ENCODE measurements at places on chromosomes 3 and 15.

GRCh38 chr3:8416965-8417364, 84.7 kb upstream of the LMCD1 start:
- no peak overlapping the region for H3K4me3 ChIP-seq
- no peak for DNase-seq
- peaks cover 5% of the 10 kb centered on the region for H3K27me3 ChIP-seq
- H3K36me3 ChIP-seq: no peaks in the 10 kb centered on the region

DNA sequence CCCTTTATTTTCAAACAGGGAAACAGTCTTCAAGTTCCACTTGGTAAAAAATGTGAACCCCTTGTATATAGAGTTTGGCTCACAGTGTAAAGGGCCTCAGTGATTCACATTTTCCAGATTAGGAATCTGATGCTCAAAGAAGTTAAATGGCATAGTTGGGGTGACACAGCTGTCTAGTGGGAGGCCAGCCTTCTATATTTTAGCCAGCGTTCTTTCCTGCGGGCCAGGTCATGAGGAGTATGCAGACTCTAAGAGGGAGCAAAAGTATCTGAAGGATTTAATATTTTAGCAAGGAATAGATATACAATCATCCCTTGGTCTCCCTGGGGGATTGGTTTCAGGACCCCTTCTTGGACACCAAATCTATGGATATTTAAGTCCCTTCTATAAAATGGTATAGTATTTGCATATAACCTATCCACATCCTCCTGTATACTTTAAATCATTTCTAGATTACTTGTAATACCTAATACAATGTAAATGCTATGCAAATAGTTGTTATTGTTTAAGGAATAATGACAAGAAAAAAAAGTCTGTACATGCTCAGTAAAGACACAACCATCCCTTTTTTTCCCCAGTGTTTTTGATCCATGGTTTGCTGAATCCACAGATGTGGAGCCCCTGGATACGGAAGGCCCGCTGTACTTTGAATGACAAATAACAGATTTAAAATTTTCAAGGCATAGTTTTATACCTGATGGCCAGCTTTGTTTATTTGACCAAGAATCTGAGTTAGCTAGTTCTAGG, 7.0 kb downstream of the B2M start:
- peaks cover 8% of the 10 kb centered on the region for H3K4me1 ChIP-seq
- no peaks in the 10 kb centered on the region for H3K27me3 ChIP-seq
- H3K36me3 ChIP-seq: peaks cover 44% of the 10 kb centered on the region
- H3K4me3 ChIP-seq: no peak overlapping the region
- no peak for DNase-seq

DNA sequence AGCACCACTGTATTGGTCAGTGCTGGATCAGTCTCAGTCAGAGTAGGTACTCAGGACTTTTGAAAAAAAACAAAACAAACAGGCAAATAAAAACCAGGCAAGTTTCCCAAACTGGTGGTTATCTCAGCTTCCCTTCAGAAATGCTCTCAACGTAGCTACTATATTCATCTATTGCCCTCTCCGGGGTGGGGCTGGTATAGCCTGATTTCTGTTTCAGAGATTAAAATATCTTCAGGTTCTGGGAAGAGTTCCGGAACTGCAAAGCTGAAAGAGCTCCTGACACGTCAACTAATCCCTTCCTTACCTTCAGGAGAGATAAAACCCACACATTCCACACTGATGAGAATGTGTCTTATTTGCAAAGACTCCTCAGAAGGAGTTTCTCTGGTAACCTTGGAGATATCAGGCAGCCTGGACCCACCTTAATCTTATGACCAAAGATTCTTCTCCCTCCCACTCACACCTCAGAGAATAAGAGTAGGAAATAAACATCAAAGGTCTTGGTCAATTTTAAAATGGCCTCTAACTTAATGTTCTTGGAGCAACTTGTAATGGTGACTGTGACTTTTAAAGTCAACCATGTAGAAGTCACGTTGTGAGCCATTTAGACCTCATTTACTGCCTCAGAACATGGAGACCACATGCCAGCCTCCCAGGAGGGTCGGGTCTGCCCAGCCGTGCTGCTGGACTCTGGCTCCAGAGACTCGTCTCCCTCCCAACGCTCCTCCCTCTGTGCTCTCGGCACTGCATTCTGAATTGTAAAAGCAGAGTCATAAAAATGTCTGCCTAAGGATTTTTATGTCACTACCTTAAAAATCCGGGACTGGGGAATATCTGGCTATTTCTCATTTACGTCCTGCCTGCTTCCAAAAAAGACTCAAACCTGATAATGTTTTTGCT, 53.8 kb downstream of the CDCP1 start:
- peaks cover 14% of the 10 kb centered on the region for H3K4me1 ChIP-seq
- peak overlapping the region; percentile 44 for H3K4me3 ChIP-seq
- peaks cover 10% of the 10 kb centered on the region for H3K36me3 ChIP-seq
- peak; percentile 80 for DNase-seq
- H3K27ac ChIP-seq: peak overlapping the region; percentile 73

GRCh38 chr3:24937228-24937627, 442.6 kb upstream of the THRB start:
- H3K27me3 ChIP-seq: no peaks in the 10 kb centered on the region

- H3K27ac ChIP-seq: no peak overlapping the region
- peak; percentile 65 for DNase-seq
- no peaks in the 10 kb centered on the region for H3K27me3 ChIP-seq
- H3K4me3 ChIP-seq: no peak overlapping the region
- peaks cover 98% of the 10 kb centered on the region for H3K36me3 ChIP-seq
These were observed 11.4 kb downstream of the EIF4G1 start for GRCh38 chr3:184325715-184326369.

DNA sequence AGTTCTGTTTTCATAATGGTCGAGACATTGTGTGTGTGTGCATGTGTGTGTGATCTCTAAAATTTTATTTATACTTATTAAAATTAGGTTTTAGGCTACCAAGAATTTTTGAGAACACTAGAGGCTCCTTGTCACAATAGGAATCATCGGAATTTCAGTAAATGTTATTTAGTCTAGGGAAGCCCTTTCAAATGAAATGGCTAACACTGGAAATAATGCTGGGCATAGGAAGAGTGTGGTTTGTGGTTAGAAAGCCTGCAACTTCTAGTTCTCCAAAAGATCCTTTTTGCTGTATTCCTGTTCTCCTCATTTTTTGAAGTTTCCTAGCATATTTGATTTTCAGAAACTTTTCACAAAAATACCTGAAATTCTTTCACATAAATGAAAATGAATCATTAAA, 92.5 kb upstream of the MBNL1 start:
- peaks cover 36% of the 10 kb centered on the region for H3K4me1 ChIP-seq
- H3K27ac ChIP-seq: peak overlapping the region; percentile 72
- H3K27me3 ChIP-seq: no peaks in the 10 kb centered on the region
- no peaks in the 10 kb centered on the region for H3K36me3 ChIP-seq

- no peak overlapping the region for H3K4me3 ChIP-seq
- H3K4me1 ChIP-seq: peaks cover 17% of the 10 kb centered on the region
- peak; percentile 50 for DNase-seq
- H3K36me3 ChIP-seq: peaks cover 18% of the 10 kb centered on the region
- no peaks in the 10 kb centered on the region for H3K27me3 ChIP-seq
These were observed 30.2 kb downstream of the ZBTB11 start for GRCh38 chr3:101646726-101647125.

DNA sequence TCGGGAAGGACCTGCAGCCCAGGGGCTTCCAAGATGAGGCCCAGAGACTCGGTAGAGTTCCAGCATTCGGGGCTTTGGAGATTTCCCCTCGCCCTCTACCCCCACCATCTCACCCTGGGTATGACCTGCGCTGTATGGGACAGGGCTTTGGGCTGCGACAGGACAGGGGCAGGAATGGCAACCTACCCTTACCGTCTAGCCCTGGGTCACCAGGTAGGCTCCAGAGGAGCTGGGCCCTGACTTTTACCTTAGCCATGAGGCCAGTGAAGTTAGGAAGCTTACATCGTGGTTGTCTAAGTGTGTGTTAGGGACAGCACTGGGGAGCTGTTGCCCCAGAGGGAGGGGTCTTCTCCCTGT, 683 bp downstream of the PPM1M start:
- no peak overlapping the region for H3K27ac ChIP-seq
- peaks cover 9% of the 10 kb centered on the region for H3K4me1 ChIP-seq
- H3K4me3 ChIP-seq: peak overlapping the region; percentile 76
- peaks cover 4% of the 10 kb centered on the region for H3K36me3 ChIP-seq

DNA sequence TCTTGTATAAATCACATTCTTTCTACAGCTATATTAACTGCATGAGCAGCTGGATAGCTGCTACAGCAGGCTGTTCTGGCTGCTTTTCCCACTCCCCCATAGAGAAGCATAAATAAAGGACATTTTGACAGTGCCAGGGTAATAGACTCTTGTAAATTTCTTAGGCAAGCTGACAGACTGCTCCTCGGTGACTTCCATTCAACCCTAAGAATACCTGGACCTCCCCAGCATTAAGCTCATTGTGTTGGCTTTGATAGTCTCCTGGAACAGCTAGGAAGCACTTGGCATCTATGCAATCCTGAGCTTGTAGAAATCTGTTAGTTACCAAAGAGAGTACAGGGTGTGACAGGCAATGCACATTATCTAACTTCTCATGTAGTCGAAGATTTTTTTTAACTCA, 475.4 kb downstream of the AGBL1 start:
- no peak for DNase-seq
- no peak overlapping the region for H3K27ac ChIP-seq
- no peaks in the 10 kb centered on the region for H3K36me3 ChIP-seq
- no peaks in the 10 kb centered on the region for H3K4me1 ChIP-seq
- H3K4me3 ChIP-seq: no peak overlapping the region

- H3K4me3 ChIP-seq: no peak overlapping the region
- no peaks in the 10 kb centered on the region for H3K27me3 ChIP-seq
- H3K4me1 ChIP-seq: no peaks in the 10 kb centered on the region
- DNase-seq: no peak
- H3K27ac ChIP-seq: no peak overlapping the region
- no peaks in the 10 kb centered on the region for H3K36me3 ChIP-seq
These were observed 58.4 kb downstream of the ARRDC4 start for GRCh38 chr15:98018761-98019351.

DNA sequence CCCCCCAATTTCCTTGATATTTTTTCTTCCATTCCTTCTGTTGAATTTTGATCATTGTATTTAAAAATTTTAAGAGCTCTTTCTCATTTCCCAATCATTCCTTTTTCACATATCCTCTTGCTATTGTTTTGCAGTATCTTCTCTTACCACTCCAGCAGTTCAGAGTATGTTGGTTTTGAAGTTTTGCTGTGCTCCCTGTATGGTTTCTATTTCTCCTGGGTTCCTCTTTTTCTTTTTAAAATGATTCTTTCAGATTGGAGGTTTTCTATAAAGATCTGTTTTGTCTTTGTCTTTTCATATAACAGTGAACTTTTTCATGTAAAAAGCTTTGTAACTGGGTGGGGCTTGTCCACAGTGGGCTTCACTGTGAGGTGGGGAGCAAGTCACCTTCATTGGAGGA, 12.8 kb downstream of the USP3 start:
- H3K27me3 ChIP-seq: no peaks in the 10 kb centered on the region
- no peak for DNase-seq

DNA sequence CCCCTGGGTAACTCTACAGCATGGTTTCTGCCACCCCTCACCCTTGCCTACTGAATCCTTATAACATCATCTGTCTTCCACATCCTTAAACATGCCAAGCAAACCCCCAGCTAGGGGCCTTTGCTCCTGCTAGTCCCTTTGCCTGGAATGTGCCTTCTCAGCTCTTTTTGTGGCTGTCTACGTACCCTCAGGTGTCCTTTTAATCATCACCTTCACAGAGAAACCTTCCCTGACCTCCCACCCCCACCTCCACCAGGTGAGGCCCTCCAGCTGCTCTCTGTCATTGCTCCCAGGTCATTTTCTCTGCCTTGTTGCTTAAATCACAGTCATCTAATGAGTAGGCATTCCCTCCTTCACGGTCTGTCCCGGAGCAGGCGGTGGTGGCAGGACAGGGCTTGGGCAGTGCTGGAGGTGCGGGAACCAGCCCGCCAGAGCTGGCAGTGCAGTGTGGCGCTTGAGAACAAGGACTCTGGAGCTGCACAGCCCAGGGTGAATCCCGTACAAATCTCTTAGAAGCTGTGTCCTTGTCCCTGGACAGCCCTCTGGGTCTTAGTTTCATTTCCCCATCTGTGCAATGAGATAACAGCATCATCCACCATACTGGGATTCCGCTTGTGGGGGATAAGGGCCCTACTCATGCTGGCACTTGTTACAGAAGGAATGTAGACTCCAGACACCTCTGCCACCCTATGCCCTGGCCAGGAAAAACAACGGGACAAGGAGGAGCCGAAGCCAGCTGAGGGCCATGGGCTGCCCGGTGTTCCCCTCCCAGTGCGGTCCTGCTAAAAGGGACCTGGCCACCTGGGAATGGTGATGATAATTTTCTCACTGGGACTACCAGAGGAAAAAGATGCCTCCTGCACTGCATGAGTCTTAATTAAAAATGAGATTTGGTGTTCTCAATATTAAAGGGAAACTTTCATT, 52.1 kb upstream of the IQSEC1 start:
- no peak overlapping the region for H3K27ac ChIP-seq
- no peaks in the 10 kb centered on the region for H3K27me3 ChIP-seq
- DNase-seq: no peak
- no peak overlapping the region for H3K4me3 ChIP-seq
- H3K36me3 ChIP-seq: no peaks in the 10 kb centered on the region

DNA sequence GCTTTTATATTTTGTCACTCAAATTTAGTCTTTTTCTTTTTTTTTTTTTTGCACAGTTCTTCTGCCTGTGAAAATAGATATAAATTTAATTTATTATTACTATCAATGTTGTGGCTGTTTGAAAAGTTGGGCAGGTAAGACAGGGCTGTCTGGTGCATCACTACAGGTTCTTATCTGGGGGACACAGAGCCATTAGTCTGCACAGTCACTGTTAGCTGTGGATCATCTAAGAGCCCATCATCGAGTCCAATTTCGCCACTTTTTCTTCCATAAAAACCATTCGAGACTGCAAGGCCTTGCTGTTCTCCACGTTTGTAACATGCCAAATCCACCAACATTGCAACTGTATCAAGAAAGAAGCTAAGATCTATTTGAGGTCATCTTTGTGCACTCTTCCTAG, 325.6 kb upstream of the UMPS start:
- no peaks in the 10 kb centered on the region for H3K36me3 ChIP-seq
- no peaks in the 10 kb centered on the region for H3K4me1 ChIP-seq
- H3K27me3 ChIP-seq: peaks cover 2% of the 10 kb centered on the region
- DNase-seq: no peak
- H3K4me3 ChIP-seq: no peak overlapping the region
- H3K27ac ChIP-seq: no peak overlapping the region

GRCh38 chr3:168796339-168796738, 700.6 kb upstream of the GOLIM4 start:
- H3K4me1 ChIP-seq: peaks cover 1% of the 10 kb centered on the region
- no peak overlapping the region for H3K27ac ChIP-seq
- no peaks in the 10 kb centered on the region for H3K36me3 ChIP-seq
- no peak for DNase-seq

DNA sequence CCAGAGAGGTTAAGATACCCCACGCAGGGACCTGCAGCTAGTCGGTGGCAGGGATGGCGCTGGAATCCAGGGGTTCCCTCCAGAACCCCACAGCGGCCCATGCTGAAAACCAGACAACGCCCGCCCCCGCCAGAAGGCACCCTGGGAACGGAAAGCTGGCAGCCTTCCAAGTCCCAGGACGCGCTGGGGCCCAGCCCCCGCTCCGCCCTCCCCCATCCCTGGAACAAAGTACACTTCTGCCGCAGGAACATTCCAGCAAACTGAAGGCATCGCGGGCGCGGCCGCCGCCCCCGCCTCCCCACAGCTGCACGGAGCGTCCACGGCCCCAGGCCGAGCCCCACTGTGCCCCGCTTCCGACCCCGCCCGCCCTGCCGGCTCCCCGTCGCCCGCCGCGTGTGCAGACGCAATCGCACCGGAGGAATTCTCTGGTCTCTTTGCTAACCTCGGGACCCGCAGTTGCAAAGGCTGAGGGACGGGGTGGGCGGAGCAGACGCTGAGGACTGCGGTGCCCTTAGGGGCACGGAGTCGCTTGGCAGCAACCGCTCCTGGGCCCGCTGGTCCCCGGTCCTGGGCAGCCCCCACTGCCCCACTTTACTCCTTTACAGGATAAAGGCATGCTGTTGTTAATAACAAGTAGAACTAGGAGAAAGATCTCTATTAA, 44.8 kb upstream of the RNU6-1 start:
- H3K27ac ChIP-seq: no peak overlapping the region
- DNase-seq: peak; percentile 91
- peak overlapping the region; percentile 75 for H3K4me3 ChIP-seq
- H3K27me3 ChIP-seq: peaks cover 10% of the 10 kb centered on the region
